Activated T-cell treated with anti-CD3 and anti-CD28 coated beads, Interleukin-2, amount 50 U/mL, for 72 hours (primary cell): ENCODE measurements at places on chromosomes 7 and 10. TPM values are rescaled to one million over a fixed set of nuclear protein-coding genes. Genes with fewer than 3 reads are reported as not detected.

DNA sequence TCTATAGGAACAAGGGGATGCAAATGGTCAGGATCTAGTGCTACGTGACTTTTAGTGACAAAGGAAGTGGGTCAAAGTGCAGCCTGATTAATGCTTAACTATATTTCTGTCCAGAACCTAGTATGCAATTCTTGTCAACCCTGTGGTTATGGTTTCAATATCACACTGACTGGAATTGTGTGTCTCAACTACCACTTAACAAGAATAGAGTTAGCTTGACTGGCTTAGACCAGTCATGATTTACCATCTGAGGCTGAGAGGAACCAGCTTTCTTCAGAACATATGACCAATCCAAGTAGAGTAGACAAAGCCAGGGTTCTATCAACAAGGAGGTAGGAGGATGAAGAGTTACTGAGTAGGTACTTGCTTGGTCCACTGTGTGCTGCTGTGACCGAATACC is 54.4 kb downstream of the MYPN start:
- no peak for DNase-seq

DNA sequence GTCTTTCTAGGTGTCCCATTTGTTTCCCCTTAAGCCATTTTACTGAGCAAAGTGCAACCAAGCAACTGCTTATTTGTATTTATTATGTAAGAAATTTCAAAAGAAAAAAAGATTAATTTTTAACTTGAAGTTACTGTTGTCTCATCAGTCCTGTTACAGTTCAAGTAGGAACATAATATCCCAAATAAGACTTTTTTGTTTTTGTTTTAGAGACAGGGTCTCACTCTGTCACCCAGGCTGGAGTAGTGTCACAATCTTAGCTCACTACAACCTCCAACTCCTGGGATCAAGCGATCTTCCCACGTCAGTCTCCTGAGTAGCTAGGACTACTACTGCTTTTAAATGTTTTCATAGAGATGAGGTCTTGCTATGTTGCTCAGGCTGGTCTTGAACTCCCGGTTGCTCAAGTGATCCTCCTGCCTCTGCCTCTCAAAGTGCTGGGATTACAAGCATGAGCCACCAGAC is 101.9 kb downstream of the MICU1 start:
- no peak for DNase-seq

DNA sequence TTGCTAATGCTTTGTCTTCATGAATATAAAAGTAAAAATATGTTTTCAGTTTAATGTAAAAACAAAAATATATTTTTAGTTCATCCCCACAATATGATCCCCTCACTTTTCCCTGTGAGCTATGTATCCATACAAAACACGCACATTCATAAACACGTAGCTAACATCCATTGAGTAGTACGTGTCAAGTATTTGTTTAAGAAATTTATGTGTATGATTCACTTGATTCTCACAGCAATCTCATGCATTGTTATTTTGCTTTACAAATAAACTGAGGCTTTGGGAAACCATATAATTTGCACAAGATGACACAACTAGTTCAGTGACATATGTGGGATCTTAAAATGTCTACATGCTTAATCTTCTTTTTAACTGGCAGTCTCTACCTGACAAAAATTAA is 329.6 kb upstream of the SEMA3C start:
- DNase-seq = no peak

DNA sequence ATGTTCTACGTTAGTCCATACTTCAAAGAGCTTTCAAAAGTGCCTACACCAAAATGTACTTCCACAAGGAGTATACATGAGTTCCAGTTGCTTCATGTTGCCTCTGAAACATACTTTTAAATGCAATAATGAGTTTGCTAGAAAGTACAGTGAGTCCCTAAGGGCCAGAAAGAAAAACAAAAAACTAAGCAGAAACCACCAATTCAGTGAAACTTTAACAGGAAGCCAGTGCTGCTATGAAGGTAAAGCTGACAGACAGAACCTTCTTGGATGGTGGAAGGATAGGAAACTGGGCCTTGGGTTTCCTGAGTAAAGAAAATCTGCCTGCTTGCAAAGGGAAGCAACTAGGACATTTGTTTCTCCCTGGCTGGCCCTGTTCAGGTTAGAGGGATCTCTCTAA is 104.2 kb downstream of the CTTNBP2 start:
- DNase-seq = no peak

GRCh38 chr7:6128205-6128604 is 97.0 kb downstream of the ANKRD61 start:
- no peak for DNase-seq

Gene PHKG1
- total RNA-seq = 1.3 TPM

Gene SHTN1
- total RNA-seq = 0.31 TPM

Gene GALNT17
- not detected for total RNA-seq
